NCI-H345 (cell line): ENCODE measurements at places on chromosomes 2 and 18.

GRCh38 chr2:191933307-191934105 is 86.6 kb upstream of the CAVIN2 start:
- DNase-seq: no peak

- no peak for DNase-seq
Measured at GRCh38 chr2:89833116-89833779, 1141.8 kb downstream of the RPIA start.

DNA sequence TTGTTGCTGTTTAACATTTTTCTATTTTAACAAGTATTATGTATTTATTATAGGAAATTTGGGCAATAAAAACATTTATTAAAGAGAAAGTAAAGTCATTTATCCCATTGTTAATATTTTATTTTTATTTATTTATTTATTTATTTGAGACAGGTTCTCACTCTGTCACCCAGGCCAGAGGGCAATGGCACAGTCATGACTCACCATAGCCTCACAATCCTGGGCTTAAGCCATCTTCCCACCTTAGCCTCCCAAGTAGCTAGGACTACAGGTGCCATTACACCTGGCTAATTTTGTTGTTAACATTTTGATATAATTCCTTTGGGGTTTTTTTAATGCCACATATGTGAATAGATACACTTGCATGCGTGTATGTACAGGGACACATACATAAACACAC is 165.9 kb upstream of the STON1 start:
- no peak for DNase-seq

DNA sequence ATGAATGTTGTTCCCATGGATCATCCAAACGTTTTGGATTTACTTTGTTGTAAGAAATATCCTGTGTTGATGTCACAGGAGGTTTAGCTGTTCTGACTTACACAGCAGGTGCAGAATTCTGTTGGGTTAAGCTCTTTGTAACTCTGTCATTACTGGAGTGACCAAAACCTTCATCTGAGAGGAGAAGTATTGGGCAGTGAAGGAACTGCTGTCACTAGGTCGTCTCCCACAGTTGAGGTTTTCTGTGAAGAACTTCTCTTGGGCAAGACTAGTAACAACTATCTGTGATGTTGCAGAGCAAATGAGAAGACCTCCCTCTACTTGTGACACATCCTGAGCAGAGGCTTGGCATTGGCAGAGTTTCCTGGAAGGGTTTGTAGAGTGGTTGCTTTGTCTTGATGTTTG is 2.9 kb downstream of the SPTBN1 start:
- DNase-seq: no peak

- no peak for DNase-seq
Measured at GRCh38 chr2:133287709-133288108, 280.6 kb downstream of the NCKAP5 start.

DNA sequence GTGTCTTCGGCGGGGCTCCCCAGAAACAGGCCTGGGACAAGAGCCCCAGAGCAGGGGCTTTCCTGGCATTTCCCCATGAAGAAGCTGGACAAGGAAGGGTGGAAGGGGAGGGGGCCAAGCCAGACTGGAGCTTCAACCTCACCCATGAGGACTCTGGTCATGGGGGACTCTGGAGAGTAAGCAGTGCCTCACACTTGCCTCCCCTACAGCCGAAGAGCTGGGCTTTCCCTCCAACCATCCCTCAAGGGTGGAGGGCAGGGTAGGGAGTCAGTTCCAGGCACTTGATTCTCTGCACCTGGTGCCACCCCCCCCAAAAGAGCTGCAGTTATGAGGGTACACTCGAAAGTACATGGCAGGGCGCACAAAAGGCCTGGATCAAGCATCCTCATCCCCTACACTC is 246.6 kb downstream of the TFCP2L1 start:
- DNase-seq: no peak

GRCh38 chr2:184314829-184315228 is 283.5 kb upstream of the ZNF804A start:
- no peak for DNase-seq

DNA sequence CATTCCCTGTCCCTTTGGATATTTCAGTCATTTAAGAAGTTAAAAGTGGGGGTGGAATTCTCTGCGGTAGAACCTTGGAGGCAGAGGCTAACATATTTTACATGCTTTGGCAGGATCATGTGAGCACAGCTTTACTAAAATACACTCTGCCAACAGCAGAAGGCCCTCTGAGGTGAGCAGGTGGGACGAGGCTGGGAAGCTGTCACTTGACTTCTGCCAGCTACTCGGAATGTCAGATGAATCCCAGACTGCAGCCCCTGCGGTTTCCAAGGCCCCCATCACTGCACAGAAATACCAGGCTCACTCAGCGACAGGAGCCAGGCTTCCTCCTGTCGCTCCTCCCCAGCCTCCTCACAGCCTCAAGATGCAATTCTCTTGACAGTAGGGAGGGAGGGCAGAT is 220.9 kb upstream of the REV1 start:
- no peak for DNase-seq

DNA sequence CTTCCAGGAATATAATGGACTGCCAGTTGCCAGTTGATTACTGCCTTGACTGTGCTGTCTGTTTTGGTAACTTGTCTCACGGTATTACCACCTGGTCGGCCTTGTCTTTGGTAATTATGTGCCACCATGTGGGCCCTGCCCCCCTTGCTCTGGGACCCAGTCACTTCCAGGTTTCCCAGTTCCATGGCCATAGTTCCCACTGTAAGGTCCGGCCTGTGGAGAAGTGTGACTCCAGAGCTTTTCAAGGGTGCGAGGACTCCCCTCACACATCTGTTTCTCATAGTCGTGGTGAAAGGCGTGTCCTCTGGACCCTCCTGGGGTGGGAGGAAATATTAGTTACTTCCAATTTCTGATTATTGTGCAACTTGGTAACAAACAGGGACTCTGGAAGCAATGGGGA is 150.5 kb downstream of the SEPTIN10 start:
- DNase-seq: no peak

GRCh38 chr2:223868005-223868404 is 30.6 kb upstream of the AP1S3 start:
- DNase-seq: no peak
